ENCODE measurements at places on chromosomes 4 and X.
A peak's percentile ranks its signal among the peaks of the same experiment; 100 is the strongest.

GRCh38 chr4:36712013-36712412 is 430.6 kb downstream of the DTHD1 start:
- no peak for DNase-seq

DNA sequence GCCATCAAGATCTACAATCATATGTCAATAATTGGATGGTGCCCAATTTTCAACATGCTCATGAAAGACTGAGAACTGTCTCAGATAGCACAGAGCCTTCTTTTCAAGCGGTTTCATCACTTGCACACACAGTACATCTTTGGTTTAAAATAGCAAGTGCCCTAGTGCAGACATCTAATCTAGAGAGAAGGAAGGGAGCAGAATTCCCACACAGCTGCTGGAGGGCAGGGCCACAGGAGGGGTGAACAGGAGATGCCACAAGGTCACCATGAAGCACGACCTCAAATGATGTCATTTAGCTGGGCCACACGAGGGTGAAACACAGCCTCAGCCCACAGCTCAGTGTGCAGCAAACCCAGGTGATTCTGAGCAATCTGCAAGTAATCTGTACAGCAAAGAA is 24.3 kb downstream of the LEF1 start:
- DNase-seq: no peak

DNA sequence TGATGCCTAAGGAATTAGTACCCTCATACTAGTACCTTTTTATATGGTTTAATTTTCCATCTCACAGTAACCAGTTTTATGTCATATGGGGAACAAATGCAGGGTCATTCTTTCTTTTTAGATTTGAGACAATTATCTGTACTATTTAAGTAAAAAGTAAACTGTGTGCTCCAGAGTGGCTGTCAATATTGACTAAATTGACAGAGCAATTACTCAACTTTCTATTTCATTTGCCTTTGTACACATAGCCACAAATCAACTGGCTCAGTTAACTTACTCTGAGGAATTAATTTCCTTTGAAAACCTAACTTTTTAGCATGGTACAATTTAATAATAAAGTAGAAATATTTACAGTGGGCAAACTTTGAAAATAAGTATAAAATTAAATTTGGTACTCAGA is 28.5 kb upstream of the TEX13C start:
- no peak for DNase-seq

- no peak for DNase-seq
Measured at GRCh38 chr4:81664079-81664478, 192.4 kb upstream of the RASGEF1B start.

DNA sequence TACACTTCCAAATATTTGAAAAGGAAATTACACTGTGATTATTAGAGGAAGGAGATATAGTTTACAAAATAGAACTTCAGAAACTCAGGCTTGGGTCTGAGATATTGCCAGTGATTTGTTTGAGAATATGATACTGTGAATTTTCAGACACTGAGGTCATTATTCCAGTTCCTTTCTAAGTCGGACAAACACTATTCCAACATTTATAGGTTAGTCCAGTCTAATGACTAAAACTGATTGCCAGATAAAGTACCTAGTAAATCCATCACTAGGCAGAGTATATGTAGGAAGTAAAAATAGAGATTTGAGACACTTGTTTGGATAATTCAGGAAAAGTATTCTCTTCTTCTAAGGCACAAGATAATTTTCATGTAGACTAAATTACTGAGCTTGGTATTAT is 13.2 kb downstream of the MTTP start:
- DNase-seq: no peak

- no peak for DNase-seq
Measured at GRCh38 chr4:108888769-108889168, 125.9 kb upstream of the ETNPPL start.

GRCh38 chr4:57053508-57053907 is 56.7 kb downstream of the IGFBP7 start:
- no peak for DNase-seq

DNA sequence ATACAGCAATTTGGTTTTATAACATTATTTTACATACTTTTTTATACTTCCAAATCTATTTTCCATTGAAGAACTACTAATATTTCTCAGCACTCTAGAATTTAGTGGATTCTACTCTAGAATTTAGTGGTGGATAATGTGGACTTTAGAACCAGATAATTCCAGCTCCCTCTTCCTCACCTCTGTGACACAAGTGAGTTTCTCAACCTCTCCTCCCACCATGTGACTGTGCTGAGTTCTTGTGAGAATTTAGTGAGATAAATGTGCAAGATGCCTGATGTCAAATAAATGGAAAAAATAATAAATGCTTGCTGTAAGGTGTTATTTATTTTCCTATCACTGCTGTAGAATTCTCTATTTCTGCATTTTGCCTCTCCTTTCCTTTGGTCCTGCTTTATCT is 107.3 kb downstream of the CPEB2 start:
- DNase-seq: no peak

DNA sequence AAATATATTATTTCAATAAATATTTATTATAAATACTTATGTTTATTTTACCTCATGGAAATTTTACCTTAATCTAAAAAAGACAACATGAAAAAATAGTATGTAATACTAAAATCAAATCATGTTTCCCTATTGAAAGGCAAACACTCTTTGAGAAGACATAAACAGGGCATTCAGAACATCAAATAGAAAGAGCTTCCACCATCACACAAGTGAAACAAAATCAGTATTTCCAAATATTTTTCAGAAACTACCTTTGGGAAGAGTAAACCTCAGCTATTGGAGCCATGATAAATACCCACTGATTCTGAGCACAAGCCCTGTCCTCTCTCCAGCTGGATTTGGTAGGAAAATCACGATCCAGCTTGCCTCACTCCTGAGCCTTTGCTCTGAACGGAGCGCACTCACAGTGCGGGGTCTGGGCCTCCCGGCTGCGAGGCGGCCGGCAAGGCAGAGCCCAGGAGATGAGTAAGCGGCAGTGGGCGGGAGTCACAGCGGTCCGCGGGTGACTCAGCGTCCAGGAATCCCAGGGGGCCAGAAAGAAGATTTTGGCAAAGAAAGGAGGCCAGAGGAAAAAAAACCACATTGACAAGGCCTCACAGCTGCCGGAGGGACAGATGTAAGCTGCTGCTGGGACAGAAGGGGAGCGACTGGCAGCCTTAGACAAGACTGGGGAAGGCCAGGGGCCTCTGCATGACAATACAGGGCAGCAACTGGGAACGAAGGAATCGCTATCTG is 14.7 kb upstream of the ANXA5 start:
- DNase-seq: peak; percentile 96

GRCh38 chr4:30744957-30745640 is 24.9 kb downstream of the PCDH7 start:
- DNase-seq: no peak

DNA sequence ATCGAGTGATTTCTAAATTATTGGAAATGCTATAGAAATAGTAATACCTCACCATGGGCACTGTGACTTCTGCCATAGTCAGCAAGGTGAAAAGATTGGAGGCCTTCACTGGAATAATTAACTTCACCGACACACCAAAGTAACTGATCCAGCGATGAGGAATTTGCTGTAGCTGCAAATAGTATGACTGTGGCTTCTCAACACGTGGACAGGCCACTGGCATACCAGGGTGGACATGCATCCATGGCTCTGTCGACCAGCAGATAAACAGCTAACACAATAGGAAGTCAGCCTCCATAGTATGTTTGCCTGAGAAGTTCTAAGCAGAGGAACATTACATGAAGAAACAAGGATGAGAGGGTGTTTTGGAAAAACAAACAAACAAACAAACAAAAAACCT is 10.9 kb upstream of the FAT4 start:
- no peak for DNase-seq

- no peak for DNase-seq
Measured at GRCh38 chr4:14264437-14264836, 636.9 kb upstream of the BOD1L1 start.

- no peak for DNase-seq
Measured at GRCh38 chrX:50206753-50207152, 2.2 kb downstream of the CCNB3 start.

- DNase-seq: no peak
Measured at GRCh38 chrX:526295-527224, 104.0 kb upstream of the SHOX start.

DNA sequence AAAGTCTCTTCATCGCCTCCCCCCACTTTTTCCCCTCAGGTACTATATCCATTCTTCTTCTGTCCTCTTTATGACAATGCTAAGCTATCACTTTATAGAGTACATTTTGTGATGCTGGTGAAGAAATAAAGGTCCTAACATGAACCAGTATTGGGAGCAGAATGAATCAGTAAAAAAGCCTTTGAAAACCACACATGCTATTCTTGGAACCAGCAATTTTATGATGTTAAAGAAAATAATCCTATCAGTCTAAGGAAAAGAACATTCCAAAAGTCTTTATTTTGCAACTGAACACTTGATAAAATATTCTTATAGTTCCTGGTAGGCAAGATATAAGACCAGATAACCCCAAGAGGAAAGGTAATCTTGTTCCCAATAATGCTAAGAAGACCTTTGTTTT is 107.8 kb upstream of the MCF2 start:
- DNase-seq: no peak

GRCh38 chr4:53221832-53222480 is 143.9 kb downstream of the SCFD2 start:
- no peak for DNase-seq

GRCh38 chr4:87103691-87104187 is 116.7 kb downstream of the KLHL8 start:
- peak; percentile 46 for DNase-seq

- no peak for DNase-seq
Measured at GRCh38 chr4:10054571-10055041, 33.3 kb upstream of the SLC2A9 start.

- DNase-seq: no peak
Measured at GRCh38 chr4:184368290-184368689, 106.1 kb downstream of the IRF2 start.

- no peak for DNase-seq
Measured at GRCh38 chrX:148728901-148729300, 228.5 kb downstream of the AFF2 start.

DNA sequence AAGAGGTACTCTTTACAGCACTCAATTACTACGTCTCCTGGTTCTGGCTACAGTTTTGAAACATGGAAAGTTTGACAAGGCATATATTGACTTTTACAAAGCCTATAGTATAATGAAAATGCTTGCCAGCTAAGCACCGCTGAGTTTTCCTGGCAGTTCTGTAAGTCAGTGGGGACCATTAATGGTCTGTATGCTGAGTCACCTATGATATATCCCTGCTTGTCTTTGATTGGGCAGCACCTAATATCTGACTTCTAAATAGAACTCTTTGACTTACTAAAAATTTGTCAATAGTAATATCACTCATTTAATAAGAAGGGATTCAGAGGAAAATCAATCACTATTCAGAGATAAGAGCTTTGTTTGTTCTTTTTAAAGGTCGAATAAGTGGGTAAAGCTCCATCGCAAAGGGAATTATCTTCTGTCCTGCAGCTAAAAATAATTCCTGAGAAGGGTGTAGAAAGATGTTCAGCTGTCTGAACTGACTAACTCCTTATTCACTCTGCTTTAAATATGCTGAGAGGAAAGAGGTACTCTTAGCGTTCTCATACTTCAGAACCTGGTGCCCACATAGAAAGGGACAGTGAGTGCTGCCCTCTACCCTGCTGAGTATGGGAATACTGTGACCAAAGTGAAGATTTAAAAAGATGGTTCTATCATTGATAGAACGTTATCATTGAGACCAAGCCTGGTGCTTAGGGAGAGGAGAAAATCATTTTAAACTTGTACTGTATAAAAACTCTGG is 959 bp downstream of the SMPX start:
- no peak for DNase-seq

GRCh38 chrX:19005909-19006308 is 22.0 kb upstream of the PHKA2 start:
- no peak for DNase-seq

Measured in AG20443 (cell line).